Esophagus squamous epithelium (tissue), 5 donors: ENCODE measurements at places on chromosomes 11 and 22.

DNA sequence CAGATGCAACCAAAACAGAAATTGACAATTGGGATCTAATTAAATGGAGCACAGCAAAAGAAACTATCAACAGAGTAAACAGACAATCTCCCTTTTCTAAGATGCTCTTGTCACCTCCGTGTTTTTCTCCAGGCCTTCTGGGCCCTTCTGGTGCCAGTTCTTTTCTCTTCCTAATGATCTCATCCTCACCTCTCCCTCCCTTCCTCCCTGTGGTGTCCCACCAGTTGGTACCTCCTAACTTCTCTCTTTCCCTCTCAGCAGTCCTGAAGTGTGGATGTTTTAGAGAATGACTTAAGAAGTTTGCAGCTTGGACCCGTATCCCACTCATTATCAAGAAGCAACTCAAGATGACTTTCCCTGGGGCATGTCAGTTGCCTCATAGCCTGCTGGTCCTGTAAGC lies 6.4 kb downstream of the APOBEC3H start:
- no peak for DNase-seq

- DNase-seq, result no peak
Observed at GRCh38 chr11:17014833-17015626, 816 bp upstream of the PLEKHA7 start.

DNA sequence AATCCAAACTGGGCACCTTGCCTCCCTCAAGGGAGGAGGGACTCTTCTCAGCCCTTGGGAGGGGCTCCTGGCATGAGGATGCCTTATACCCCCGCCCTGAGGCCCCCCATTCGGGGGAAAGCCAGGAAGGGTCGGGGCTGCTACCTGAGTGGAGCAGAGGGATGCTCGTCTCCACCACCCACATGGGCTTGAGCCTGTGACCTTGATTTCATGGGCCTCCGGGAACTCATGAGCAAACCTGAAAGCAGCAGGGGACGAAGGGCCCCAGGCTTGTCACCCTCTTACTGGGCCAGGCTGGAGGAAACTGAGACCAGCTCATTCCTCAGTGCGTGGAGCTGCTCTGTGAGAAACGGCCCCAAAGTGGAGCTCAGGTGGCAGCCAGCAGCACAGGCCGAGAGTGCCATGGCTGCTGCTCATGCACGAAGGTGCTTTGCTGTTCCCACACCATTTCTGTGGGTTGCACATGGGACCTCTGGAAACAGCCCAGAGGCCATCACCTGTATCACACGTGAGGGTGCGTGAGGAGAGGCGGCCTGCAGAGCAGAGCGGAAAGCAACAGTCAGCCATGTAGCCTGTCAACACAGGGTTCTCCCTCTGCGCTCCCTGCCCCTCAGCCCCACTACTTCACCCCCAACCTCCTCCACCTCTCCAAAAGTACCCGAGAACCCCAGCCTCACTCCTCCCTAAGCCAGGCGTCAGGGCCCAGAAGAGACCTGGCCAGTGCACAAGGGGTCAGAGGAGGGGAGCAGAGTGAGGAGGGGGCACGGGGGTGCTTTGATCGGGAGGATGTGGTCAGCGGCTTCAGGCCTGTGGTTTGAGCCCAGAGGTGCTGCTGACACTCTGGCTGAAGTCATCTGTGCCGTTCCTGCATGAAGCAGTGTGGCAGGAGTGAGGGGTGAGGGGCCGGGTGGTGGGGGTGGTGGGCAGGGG lies 14.1 kb upstream of the IL2RB start:
- no peak for DNase-seq

- no peak for DNase-seq
Observed at GRCh38 chr11:23789938-23790371, 706.9 kb upstream of the LUZP2 start.

DNA sequence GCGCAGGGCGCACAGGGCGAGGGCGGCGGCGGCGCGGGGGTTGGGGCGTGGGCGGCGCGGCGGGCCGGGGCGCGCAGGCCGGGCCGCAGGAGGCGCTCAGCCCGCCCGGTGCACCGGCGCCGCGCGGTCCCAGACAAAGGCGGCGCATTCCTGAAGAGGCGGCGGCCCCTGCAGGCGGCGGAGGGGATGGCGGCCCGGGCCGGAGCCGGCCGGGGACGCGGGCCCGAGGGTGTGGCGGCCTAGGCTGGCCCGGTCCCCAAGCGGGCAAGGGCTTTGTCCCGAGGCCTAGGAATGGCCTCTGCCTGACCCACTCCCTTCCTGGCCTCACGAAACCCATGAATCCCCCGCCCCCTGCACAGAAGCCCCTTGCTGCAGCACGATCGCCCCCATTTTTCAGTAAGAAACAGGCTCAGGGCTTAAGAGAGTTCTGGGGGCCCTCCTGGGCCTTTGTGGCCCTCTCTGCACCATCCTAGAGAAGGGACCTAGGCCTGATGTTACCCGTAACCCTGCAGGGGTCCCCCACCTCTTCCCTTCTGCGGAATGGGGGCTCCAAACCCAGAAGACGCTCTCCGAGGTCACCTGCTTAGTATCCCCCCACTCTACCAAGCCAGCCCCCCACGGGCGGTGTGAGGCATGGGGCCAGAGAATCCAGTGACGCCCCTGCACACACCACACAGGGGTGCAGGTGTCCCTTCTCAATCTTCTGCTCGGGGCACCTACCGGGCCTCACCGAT lies at the start of gene RTN4R:
Gene RTN4R, minus strand, starts transcription at position 40 of the 734 bp plus-strand sequence. CDS start 226 bp downstream, outside the sequence.
- no peak for DNase-seq

GRCh38 chr22:28250036-28250695 lies 331.1 kb upstream of the PITPNB start:
- DNase-seq, result no peak

- no peak for DNase-seq
Observed at GRCh38 chr11:8593455-8593854, 573 bp downstream of the STK33 start.

DNA sequence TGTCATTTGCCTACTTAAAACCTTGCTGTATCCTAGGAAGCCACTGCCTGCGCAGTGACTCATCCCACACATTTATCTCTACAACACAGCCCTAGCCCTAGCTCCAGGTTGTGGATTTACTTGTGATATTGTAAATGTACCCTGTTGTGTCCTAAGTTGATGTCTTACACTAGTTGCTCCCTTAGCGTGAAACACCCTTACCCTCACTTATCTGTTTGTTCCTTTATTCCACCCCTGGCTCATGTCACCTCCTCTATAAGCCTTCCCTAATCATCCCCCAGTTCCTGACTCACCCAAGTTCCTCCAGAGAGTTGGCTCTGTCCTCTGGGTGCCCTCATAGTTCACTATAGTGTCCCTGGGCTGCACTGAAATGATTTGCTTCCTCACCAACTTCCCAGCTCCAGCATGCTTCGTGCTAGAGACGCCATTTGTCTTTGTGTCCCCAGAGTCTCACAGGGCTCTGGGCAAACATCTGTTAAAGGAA lies 431.8 kb upstream of the FAT3 start:
- DNase-seq, result no peak

DNA sequence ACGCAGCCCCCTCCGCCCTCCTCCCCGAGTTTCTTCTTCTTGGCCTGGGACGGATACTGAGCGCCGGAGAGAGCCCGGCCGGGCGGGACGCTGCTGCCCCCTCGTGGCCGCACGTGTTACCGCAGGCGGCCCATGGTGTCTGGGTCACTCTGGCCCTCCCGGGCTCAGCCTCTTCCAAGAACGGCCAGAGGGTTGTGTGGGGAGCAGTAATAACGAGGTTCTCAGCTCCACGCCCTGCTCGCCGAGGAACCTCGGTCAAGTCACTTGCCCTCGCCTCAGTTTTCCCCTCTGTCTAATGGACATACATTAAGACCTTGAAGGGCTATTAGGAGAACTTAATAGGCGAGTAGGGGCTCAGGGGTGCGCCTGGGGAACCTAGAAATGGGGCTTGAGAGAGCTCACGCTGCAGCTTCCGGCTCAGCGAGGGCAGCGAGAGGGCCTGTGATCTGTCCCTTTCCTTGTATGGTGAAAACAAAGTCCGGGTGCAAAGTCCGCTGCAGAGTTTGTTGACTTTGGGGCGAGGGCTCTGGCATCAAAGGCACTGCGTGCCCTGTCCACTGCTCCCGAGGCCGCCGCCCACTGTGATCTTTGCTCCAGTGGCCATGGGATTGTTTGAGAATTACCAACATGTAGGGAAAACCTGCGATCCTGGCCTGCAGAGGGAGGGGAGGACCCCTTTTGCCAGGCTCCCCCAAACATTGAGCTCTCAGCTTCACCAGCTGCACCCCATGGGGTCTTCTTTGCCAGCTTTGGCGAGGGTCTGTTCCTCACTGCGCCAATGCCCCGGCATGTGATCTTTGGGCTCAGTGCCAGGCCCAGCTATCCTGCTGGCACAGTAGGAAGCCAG lies 14.4 kb upstream of the LRP5 start:
- peak; percentile 22 for DNase-seq

GRCh38 chr11:116692318-116693101 lies 80.3 kb downstream of the BUD13 start:
- DNase-seq, result no peak

DNA sequence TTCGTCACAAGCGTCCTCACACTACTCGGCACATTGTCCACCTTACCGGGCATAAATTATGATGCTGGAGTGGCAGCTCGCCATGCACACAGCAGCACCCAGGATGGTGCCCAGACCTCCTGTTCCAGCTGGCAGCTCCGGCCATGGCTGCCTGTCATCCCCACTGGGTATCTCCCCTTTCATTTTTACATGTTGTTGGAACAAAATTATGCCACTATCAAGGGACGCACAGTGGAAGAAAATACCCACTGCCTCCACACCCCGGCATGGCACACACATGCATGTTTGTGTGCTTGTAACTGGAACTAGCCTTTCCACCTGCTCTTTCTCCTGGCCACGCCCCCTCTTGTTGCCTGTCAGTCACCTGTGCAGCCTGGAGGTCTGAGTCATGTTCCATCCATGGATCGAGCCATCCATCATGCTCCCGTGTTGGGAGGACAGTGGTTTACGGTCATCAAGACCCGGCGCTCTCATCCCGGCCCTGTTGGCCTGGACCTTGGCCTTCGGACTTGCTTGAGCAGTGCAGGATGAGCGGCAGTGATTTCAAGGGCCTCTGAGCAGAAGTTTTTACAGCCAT lies 1069.6 kb downstream of the BRD1 start:
- DNase-seq, result no peak

DNA sequence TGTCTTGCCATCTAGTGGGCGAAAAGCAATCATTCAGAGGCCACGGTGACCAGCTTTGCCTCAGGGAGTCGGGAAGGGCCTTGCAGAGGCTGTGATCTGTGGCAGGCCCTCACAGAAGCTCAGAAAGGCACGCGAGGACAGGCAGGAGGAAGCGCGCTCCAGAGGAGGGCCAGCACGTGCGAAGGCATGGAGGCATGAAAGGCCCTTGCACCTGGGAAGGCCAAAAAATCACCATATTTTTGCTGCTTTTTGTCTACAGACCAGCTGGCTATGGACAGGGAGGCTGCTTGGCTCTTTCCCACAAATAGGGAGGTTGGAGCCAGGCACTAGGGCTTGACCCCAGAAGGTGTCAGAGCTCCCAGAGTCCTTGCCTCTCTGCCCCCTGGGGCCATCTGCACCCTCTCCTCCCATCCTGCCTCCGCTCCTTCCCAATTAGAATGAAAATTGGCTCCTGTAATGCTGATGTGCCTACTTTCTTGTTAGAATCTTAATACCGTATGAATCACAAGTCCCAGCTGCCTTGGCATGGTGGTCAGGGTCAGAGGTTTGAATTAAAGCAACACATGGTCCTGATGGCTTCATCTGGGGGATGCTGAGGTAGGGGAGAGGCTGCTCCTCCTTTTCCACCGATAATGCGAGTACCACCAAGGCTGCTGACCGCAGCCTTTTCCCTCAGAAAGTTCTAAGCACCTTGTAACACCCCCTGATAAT lies 69.1 kb downstream of the FEZ1 start:
- DNase-seq, result no peak

DNA sequence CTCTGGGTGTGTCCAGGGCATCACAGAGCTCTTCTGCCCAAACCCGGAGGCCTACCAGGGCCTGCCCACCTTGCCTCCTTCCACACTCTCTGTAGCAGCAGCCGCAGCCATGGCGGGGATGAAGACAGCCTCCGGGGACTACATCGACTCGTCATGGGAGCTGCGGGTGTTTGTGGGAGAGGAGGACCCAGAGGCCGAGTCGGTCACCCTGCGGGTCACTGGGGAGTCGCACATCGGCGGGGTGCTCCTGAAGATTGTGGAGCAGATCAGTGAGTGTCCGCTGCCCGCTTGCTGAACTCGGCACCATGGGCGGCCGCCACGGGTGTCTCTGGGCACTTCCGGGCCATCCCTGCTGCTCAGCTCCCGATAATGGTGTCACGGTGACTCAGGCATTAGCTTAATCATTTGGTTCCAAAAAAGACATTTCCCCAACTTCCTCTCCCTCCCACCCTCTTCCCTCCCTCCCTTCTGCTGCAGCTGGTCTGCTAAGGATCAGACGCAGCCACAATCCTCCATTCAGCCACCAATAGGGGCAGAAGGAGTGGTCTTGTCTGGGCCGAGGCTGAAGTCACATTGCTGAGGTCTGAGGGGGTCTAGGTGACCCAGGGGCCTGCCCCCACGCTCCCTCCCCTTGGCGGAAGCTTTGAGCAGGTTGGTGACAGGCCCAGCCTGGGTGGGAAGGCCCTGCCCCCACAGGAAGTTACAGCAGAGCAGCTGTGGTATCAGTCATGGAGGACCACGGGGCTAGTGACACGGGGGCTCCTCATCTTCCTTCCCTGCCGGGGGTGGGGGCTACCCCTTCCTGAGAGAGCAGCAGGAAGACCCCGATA lies 950 bp downstream of the FERMT3 start:
- DNase-seq, result no peak

DNA sequence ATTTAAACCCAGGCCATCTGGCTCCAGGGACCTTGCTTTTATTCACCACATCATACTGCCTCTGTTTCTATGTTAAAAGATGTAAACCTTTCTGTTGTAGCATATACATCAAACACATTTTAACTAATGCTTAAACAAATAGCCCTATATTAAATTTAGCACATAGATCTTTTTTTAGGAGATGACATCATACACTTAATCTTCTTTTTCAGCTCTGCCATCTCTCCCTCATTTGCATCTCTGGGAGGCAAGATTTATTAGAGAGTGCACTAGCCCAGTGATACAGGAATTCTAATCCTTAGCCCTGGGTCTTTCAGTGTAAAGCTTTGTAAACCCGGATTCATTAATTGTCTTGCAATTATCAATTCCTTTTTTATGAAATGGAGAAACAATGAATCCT lies 13.6 kb downstream of the OR5D16 start:
- no peak for DNase-seq

DNA sequence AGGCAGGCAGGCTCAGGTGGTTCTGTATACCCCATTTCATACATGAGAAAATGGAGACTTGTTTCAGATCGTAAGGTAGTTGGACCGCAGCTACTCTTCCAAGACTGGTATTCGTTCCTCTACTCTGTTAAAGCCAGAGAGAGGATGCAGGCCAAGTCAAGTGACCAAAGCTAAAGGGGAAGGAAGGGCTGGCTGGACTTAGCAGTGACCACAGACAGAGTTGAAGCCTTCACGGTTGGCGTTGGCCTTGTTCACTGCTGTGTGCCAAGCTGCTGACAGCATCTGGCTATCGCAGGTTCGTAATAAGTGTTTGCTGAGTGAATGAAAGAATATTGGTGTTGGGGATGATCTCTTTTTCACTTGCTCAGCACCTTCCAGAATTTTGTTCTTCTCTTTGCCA lies 64.2 kb downstream of the PTPRJ start:
- no peak for DNase-seq

- peak; percentile 4 for DNase-seq
Observed at GRCh38 chr11:102047305-102047924, at the start of gene CFAP300. TSS of gene CFAP300 (plus strand) at chr11:102047437. CDS start at chr11:102047471, 34 bp downstream.

- no peak for DNase-seq
Observed at GRCh38 chr11:93952082-93952780, 68.9 kb upstream of the HEPHL1 start.

- no peak for DNase-seq
Observed at GRCh38 chr11:45180848-45181192, 34.4 kb downstream of the PRDM11 start.

- no peak for DNase-seq
Observed at GRCh38 chr11:44116234-44116830, 20.9 kb downstream of the EXT2 start.

GRCh38 chr11:93564895-93565294 lies 21.7 kb upstream of the SMCO4 start:
- DNase-seq, result no peak
